ENCODE measurements at places on chromosomes 3 and 15.

DNA sequence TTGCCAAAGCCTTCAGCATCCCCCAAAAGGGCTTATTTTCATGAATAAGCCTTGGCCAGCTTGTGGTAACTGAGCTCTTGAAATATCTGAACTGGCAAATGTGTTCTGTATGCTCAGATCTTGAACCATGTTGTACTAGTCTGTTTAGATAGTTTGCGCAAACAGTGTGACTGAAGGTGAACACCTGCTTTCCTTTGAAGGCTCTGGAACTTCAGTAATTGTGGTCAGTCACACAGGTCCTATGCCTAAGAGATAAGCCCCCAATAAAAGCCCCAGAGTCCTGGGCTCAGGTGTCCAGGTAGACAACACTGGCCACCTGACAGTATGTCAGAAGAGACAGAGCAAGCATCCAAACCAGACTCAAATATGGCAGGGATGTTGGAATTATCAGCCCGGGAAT lies 5.4 kb downstream of the TUBGCP5 start:
- DNase-seq = no peak

DNA sequence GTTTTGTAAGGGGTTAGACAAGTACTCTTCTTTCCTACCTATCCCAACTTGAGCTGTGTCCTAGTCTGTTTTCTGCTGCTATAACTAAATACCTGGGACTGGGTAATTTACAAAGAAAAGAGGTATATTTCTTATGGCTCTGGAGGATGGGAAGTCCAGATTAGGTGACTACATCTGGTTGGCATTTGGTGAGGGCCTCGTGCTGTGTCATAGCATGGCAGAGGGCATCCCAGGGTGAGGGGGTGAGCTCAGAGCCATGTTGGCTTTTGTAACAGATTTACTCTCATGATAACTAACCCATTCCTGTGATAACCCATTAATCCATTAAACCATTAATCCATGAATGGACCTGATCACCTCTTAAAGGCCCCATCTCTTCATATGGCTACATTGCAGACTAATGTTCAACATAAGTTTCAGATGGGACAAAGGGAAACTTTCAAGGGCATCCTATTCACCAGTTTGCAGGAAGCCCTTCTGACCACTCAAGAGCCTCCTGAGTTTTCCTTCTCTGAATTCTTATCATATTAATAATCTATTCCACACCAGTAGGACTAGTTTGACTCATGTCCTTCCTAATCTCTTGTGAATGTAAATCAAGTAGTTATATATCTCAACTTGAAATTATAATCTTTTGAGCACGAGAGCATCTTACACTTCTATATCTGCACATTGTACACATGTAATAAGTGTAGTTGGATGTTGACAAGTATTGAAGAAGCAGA lies 185.7 kb upstream of the ZPLD1 start:
- DNase-seq = no peak

GRCh38 chr3:66255865-66256264 lies 35.1 kb downstream of the SLC25A26 start:
- DNase-seq = no peak

DNA sequence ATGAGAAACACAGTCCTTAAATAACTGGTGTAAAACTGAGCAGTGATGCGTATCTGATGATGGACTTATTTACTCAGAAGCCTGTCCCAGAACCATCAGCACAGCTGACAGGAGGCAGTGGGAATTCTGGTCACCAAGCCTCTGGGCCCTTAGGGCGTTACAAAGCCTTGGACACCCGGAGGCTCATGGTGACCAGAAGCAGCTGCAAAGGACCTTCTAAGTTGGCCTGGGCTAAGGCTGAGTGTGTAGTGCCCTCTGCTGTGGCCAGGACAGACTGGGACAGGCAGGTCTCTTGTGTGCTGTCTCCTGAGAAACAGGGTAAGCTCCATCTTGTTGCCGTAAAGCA lies 168.9 kb downstream of the ATP10A start:
- no peak for DNase-seq

DNA sequence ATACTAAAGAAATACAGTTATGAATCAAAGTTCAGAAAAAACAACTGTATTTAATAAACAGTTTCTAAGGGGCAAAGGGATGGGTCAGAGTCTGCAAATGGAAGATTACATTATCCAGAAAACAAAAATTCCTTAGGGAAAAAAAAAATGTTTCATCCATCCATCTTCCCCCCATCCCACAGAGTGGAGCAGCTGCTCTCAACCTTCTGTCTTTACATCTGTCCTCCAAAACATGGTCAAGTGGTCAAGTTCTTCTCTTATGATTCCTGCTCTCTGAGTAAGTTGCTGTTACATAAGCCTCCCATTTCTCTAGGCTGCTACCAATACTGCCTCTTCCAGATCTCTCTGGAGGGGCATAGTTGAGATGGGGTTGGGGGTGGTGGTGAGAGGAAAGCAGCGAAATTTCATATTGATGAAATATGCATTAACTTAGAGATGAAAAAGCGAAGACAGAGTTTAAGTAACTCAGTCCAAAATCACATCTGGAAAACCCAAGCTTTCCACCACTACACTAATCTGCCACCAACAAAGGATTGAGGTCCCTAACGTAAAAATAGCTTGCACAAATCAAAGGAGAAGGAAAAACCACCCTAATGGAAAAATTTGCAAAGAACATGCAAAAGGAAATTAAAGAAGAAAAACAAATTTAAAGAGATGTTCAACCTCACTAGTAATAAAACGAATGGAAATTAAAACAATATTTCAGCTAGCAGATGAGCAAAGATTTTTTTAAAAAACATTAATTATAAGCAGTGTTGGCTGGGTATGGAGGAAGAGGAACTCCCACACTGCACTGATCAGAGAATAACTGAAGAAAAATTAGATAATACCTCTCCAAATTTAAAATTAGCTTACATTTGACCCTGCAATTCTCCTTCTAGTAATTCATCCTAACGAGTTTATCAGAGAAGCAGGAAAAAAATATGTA lies 109.5 kb downstream of the ST8SIA2 start:
- no peak for DNase-seq

All from RPMI8226 (cell line).